ENCODE measurements at places on chromosomes 5 and 9.

DNA sequence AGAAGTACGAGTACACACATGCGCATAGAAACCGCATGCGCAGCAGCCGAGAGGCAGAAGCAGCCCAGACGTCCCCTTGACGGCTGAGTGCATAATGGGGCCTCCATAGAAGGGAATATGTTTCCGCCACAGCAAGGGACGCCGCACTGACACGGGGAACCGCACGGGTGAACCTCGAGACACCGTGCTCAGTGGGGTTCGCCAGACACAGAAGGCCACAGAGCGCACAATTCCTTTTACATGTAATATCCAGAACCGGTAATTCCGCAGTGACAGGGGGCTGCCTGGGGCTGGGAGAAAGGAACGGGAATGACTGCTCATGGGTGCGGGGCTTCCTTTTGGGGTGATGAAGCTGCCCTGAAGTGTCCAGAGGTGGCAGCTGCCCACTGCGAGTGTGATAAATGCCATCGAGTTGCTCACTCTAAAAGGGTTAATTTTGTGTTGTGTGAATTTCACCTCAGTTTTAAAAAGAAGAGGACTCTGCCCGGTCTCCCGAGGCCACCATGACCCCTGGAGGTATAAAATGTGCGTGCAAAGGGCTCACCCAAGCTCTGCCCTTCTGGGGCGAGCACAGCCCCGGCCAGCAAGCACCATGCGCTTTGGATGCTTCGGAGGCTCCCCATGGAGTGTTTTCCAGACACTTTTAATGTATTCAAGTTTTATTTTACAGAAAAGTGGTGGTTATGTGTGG lies 29.7 kb downstream of the MRPL36 start:
- DNase-seq = no peak

DNA sequence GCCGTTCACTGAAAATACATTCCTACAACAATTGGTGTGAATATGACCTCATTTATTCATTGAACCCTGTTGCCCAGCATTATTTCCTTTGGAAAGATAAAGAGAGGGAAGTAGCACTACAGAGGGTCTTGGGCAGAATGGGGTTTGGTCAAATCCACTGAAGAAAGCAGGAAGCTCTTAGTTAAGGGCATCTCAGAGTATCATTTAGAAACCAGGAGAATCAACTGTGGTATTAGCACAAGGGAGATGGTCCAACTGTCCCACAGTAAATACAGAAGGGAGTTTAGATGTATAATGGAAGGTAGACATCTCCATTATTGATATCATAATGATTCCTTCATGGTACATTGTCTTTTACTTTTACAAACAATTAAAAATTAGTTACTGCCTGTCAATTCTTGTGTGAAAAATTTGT lies 47.1 kb downstream of the LIX1 start:
- DNase-seq = no peak

DNA sequence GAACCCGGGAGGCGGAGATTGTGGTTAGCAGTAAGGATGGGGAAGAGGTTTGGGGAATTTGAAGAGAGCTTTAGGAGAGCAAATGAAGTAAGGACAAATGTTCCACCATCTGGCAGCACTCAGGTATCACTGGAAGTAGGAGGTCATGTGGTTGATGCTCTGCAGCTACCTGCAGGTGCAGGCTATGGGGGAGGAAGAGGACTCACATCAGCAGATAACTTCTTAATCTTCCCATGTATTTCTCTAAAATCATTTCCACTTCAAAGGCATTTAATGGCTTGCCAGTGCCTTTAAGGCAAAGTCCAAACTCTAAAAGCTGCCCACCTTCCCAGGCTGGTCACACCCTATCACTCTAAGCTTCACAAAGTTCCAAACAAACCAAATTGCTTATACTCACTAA lies 8.1 kb upstream of the HAVCR1 start:
- no peak for DNase-seq

DNA sequence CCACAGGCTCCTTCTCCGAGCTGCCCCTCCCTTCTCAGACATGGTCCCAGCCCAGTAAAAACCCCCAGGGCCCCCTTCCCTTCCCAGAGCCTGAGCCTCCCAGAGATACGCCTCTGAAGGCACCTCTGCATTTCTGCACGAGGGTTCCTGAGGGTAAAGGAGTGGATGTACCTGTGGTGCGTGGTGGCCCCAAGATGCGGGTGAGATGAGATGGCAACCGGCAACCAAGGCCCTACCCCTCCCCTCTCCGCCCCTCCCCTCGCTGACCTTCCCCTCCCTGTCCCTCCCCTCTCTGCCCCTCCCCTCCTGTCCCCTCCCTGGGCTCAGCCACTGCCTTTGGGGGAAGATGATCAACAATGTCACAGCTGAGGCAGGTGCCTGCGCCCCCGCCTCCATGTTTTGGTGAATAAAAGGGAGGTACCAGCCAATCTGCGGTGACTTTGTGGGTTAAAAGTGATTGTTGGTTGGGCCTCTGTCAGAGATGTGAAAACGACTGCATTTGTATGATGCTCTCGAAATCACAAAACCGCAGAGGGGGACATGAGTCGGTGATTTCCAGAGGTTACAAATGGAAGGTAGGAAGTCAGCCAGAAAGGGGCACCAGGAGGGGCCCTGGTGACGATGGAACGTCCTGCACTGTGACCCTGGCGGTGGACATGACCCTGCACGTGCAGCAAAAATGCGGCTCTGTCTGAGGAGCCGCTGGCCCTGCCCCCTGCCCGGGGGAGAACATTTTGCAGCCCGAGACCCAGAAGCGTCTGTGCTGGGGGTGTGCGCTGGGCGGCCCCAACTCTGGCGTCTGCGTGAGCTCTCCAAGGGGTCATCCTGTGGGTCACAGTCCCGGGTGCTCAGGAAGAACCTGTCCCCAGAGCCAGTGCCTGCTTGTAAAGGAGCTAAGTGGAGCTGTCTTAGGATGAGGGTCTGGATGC lies 3.7 kb downstream of the LCN9 start:
- no peak for DNase-seq

- DNase-seq = no peak
These were observed 151.5 kb upstream of the SMC2 start for GRCh38 chr9:103942651-103943050.

GRCh38 chr5:172689801-172690200 lies 48.7 kb downstream of the NEURL1B start:
- DNase-seq = no peak

GRCh38 chr9:131397100-131397790 lies 3.4 kb downstream of the PRRC2B start:
- DNase-seq = no peak

- DNase-seq = no peak
These were observed 11.4 kb downstream of the YTHDC2 start for GRCh38 chr5:113524927-113525326.

DNA sequence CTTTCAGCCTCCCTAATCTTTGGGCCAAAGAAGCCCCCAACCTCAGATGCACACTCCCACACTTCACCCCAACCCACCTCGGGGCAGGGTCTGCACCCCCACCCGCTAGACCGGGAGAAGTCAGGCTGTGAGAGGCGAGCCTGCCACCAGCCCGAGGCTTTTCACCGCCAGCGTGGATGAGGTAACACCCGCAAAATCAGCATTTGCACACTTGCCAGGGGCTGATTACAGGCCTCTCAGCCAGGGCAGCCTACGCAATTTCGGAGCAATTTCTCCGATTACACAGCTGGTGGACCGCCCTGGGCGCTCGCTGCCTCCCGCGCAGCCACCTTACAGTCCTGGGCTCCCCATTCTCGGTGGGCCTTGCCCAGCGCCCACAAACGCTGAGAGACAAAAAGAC lies 68.5 kb downstream of the FOXD1 start:
- DNase-seq = no peak

GRCh38 chr5:39423331-39423751 lies 1.4 kb downstream of the DAB2 start:
- DNase-seq = no peak

DNA sequence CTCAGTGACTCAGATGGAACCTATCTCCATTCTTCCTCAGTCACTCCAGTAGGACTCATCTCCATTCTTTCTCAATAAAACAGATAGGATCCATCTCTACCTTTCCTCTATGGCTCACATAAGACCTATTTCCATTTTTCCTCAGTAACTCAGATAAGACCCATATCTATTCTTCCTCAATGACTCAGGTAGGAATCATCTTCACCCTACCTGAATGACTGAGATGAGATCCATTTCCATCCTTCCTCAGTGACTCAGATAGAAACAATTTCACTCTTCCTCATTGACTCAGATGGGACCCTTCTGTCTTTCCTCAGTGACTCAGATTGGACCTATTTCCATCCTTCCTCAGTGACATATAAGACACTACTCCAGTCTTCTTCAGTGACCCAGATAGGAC lies 165.1 kb downstream of the FBXO4 start:
- no peak for DNase-seq

- no peak for DNase-seq
These were observed 784 bp downstream of the NLN start for GRCh38 chr5:65722575-65723403.

- DNase-seq = no peak
These were observed 141.1 kb upstream of the IRX2 start for GRCh38 chr5:2892466-2893000.
